8988T (cell line): ENCODE measurements at places on chromosomes 2 and 18.
A peak's percentile ranks its signal among the peaks of the same experiment; 100 is the strongest.

DNA sequence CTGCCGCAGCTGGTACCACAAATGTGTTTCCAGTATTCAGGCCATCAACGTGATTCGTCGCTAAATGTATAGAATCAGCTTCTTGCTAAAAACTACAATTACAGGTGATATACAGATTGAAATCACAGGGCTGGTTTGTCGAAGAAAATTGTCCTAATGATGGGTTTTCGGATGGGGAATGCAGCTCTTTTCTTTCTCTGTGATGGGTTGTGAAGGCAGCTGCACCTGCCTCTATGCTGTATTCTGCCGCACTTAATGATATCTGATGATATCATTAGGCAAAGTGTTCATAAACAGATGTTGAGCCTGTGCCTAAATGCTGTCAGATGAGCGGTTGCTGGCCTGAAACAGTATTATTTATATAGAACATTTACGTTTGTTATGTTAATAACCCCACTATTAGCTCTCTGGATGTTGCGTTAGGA lies 218.1 kb downstream of the ARHGAP15 start:
- no peak for DNase-seq

DNA sequence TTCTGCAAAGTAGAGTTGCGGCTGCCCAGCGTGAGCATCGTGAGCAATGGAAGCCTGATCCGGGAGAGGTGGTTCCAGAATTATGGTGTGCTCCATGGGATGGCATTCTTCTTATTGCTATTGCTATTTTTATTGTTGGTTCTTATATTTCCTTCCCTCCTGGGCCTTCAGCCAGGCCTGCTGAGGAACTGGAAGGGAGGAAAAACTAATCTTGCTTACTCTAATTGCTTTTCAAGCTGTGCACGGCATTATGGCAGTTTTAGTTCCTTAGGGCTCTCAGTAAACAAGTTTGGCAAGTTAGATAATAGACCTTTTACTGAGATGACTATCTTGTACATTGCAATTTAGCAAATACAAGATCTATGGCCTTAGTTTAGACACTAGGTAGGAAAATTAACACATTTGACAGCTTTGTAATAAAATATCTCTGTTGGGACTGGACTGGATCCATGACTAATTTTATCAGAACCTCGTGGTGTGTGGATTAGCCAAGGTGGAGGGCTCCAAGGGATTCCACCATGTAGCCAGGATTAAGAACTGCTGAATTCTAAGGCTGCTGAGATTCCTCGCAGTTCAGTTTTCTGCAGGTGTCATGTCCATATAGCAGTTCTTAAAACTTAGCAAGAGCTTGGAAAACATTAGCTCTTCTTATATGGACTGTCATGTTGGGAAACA lies 6.0 kb downstream of the RSAD2 start:
- no peak for DNase-seq

DNA sequence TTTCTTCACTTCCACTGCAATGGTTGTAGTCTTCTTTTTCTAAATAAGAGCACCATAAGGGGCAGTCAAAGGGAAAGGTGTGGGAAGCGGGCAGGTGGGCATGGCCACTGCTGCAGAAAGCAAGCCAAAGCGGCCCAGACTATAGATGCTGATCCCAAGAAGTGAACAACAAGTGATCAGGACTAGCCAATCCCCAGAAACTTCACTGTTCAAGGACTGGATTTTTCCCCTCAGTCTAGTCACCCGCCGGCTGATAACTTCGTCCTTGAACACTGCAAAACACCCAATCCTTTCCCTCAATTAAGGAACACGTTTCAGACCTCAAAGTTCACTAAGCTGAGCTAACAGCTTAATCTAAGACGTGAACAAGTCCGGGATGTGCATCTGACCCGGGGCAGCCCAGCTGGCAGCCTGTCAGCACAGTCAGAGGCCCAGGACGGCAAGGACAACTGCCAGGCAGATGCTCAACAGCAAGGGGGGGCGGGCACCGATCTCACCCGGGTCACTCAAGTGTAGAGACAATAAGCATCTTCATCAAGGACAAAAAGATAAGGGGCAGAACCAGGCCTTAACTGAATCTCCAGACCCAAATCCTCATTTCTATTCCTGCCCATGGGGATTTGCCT lies 59.8 kb downstream of the HDLBP start:
- no peak for DNase-seq

DNA sequence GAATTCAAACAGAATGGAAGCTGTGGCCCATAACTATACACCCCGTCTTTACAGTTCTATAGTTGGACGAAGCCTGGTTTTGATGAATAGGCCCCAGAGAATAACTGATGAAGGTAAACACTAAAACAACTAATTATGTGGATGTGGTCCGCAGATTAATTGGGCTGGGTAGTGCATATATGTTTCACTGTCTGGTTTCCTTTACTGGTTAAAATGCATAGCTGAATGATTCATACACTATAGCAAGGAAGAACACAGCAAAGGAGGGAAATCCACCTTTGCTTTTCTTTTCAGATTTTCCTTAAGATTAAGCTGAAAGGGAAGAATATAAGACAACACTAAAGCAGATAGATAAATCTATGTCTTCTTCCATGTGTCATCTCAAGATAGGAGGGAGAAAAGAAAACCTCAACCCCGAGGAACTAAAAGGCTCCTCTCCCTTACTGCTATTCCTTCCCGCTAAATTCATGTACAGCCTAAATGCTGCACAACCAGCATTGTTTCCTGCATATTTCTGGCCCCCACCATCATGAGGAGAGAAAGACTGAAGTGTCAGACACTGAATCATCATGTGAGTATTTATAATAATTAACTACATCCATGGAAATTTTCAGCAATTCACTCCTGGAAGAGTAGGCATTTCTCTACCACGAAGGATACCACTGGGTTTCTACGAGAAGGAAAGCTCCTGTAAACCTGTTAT lies 297.1 kb upstream of the CCDC68 start:
- DNase-seq: no peak

GRCh38 chr2:22879009-22879863 lies 505.7 kb upstream of the KLHL29 start:
- no peak for DNase-seq

DNA sequence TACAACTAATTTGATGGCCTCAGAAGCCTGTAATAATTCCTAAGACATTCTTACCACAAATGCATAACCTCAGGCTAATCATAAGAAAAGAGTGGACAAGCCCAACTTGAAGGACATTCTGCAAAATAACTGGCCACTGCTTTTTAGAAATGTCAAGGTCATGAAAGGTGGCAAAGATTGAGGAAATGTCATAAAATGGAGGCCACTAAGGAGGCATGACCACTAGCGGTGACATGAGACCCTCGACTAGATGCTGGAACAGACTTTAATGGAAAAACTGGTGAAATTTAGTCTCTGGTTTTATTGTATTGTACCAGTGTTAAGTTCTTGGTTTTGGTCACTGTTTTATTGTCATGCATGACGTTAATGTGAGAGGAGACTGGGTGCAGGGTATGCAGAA lies 78.6 kb downstream of the SP3 start:
- no peak for DNase-seq

- no peak for DNase-seq
Observed at GRCh38 chr2:141260911-141261310, 869.9 kb downstream of the LRP1B start.

DNA sequence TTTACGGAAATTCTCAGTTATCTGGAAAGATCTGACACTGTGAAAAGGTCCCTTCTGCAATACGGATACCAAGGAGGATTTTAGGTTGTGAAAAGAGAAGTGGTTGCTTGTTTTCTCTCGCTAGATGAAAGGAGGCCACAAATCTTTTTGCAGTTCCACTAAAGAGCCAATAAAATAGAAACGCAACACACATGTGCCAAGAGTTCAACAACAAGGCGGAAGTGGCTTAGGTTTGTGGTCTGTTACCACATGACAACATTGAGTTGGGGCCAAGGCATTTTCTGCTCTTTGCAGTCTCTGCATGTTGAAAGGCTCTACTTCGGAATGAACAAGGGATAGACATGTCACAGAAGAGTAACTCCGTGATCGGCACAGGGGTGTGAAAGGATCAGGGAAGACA lies 115.7 kb upstream of the OSR1 start:
- DNase-seq: no peak

GRCh38 chr2:147037048-147037447 lies 807.8 kb upstream of the ACVR2A start:
- DNase-seq: no peak

DNA sequence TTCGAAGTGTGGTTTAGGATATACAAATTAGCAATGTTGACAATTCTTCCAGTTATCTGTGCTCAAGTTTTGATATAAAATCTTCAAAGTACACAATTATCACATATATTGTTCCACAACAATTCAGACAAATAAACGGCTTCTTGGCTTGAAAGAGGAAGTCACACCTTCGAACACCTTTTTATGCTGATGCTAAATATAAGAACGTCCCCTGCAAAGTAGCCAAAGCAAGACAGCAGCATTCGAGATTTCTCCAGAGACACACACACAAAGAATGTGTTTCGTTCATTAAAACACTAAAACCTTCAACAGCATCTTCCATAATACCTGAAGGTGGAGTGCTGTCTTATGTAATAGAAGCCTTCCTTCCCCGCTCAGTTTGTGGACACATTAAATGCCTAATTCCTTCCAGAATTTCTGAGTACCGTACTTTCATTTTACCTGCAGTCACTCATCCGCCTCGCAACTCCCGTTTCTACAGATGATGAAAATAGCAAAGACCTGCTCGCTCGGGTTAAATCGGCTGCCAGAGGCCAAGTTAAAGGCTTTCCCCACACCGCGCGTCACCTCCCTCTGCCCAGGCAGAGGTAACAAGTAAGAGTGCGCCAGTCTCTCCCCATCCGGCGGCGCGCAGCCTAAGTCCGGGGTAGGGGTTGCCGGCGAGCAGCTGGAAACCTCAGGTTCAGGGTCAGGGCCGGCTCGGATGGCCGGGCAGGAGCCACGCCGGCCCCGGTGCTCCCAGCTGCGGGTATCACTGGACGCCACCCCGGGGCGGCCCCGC lies 847 bp downstream of the SERPINE2 start:
- DNase-seq: peak; percentile 65

DNA sequence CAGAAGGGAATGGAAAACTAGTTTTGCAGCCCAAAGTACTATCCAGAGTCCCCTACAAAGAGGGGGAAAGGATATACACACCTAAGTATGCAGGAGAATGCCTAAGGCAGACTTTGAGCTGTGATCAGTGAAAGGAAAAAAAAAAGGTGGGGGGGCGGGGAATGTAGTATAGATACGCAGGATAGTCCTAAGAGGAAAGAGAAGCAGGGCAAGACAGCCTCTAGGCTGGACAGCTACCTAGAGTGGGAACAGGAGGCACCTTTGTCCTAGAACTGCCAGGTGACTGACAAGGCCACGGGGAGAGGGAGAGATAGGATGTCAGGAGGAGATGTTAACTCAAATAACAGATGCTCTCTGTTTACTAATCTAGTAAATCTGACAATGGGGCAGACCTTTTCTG lies 6.0 kb downstream of the REEP1 start:
- no peak for DNase-seq

- no peak for DNase-seq
Observed at GRCh38 chr2:217167531-217167930, 307.7 kb upstream of the TNP1 start.

- no peak for DNase-seq
Observed at GRCh38 chr18:9557250-9557943, 57.0 kb downstream of the PPP4R1 start.

DNA sequence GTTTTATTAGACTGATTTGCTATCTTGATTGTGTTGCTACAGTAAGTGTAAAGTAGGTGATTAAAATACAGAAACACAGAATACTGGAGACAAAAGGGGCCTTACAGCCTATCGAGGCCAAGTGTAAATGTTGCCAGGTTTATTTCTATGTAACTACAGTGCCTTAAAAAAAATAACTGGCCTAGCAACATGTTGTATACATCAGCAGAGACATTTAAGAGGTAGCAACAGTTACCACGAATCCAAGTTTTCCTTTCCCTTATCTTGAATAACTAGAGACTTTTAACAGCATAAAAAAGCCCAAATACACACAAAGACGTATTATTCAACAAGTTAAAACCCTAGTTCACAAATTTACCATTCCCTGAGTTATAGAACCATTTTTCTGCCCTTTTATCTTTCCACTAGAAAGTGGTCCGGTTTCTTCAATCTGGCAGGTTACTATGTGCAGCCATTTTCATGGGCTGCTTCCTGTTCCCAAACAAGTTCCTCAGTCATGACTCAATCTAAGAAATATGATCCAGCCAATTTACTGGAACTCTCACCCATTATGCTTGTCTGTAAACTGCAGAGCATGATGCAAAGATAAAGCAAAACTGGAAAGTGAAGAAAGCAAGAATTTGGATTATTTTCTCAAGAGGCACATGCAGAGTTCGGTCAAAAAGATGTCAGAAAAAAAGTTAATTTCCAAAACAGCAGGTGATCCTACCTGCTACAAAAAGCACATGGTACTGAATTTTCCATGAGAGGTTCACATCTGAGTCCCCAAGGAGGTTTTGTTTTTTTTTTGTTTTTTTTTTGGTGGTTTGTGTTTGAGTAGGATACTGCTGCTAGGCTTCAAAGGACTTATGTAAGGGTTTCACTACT lies 22.2 kb downstream of the NFE2L2 start:
- peak; percentile 33 for DNase-seq

- DNase-seq: no peak
Observed at GRCh38 chr2:159175182-159175581, 111.3 kb downstream of the WDSUB1 start.

GRCh38 chr2:186518291-186518690 lies 32.2 kb downstream of the ZC3H15 start:
- no peak for DNase-seq

DNA sequence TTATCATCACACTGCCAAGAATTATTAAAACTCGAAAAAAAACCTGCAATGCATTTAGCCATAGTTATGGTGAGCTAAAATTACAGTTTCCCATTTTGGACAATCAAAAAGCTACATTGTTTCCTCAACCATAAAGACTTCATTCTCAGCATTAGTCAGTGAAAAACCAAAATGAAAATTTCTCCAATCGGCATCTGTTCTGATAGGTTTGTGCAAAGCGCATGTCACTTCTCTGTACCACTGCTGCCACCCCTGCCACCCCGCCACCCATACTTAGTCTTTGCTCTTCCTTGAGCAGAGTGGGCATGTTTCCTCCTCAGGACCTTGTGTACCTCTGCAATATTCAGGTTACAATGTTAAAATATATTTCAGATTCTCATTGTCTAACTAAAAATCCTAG lies 7.1 kb upstream of the ZBTB14 start:
- DNase-seq: no peak

DNA sequence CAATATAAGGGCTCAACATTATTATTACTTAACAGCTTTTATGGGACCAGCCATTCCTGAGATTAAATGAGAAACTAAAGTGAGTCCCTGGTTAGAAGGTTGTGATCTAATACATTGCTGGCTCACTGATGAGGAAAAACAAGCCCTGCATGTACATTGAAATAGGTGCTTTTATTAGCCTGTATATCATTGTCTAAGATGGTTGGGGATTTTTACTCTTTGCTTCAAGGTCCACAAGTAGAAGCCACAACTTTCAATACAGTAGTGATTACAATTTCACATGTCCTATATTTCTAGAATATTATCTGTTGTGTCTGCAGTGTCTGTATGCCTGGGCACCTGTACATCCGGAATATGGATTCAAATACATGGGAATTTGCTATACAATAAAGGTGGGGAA lies 104.1 kb upstream of the FZD5 start:
- no peak for DNase-seq

GRCh38 chr18:1053331-1054315 lies 149.0 kb downstream of the ADCYAP1 start:
- DNase-seq: no peak
